ENCODE measurements at places on chromosomes 6 and 20. TPM values are rescaled to one million over a fixed set of nuclear protein-coding genes. Genes with fewer than 3 reads are reported as not detected.

MOXD1 gene
- polyA plus RNA-seq: 564 TPM

HCRTR2 gene
- not detected for polyA plus RNA-seq

DNA sequence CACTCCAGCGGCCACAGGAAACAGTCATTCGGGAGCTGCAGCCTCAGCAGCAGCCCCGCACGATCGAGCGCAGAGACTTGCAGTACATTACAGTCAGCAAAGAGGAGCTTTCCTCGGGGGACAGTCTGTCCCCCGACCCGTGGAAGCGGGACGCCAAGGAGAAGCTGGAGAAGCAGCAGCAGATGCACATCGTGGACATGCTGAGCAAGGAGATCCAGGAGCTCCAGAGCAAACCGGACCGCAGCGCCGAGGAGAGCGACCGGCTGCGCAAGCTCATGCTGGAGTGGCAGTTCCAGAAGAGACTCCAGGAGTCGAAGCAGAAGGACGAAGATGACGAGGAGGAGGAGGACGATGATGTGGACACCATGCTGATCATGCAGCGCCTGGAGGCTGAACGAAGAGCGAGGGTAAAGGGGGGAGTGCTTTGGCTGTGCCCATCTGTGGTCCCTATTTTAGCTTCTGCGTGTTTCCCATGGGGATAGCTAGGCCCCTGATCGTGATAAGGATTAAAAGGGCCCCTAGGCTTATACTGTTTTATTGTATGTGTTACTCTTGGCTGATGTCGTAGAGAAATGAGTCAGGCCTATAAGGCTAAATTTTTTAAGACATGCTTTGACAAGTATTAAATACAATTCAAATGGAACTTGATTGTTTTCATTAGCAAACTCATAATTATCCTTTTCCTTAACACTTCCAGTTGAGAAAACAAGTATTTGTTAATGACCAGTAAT lies 45.5 kb upstream of the KIF25 start:
- no peak for DNase-seq

- DNase-seq: no peak
Observed at GRCh38 chr6:43743682-43744381, 26.2 kb upstream of the VEGFA start.

DNA sequence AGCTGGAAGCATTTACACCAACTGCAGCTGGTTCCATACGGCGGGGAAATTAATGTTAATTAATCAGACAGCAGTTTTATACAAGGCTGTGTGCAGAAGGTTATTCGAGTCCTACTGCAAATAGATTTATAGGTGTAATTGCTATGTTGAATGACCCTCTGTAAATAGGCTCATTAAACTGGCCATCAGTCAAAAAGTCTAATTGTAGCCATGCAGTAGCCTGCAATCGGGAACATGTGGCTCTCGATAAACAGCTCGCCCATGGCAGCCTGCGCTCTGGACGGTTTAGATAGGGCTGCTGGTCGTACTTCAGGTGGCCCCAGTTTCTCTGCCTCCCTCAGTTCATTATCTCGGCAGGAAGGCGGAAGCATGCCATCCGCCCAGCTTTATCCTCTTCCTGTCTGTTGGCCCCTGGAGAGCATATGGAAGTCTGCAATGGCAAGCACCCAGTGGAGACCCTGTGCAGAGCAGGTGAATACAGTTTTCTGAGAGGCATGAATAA lies 143.2 kb downstream of the MBOAT1 start:
- DNase-seq: no peak

DNA sequence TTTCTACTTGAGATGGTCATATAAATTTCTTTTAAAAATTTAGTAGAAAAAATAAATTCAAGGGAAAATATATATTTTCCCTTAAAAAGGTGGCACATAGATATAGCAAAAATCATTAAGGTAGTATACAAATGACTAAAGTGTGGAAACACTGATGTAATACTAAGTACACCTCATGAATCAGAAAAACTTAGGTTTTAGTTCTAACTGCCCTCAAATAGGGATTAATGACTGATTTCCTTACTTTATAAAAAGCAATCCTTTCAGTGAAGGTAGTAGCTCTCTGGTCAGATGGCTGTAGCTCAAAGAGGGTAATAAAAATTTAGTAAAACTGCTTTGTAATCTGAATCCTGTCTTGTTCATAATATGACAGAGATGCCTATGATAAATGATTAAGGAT lies 63.5 kb downstream of the FYN start:
- DNase-seq: no peak

TPBG gene
- polyA plus RNA-seq: 125 TPM

Measured in GM23248 (cell line).